ENCODE measurements at places on chromosomes 5 and 9. TPM values are rescaled to one million over a fixed set of nuclear protein-coding genes. Genes with fewer than 3 reads are reported as not detected.

GRCh38 chr5:1206521-1207412 lies 5.4 kb downstream of the SLC6A19 start:
- no peak overlapping the region for H3K27ac ChIP-seq
- H3K4me3 ChIP-seq: no peak overlapping the region
- H3K4me1 ChIP-seq: peaks cover 26% of the 10 kb centered on the region
- DNase-seq: no peak
- no peaks in the 10 kb centered on the region for H3K36me3 ChIP-seq
- H3K27me3 ChIP-seq: no peaks in the 10 kb centered on the region

DNA sequence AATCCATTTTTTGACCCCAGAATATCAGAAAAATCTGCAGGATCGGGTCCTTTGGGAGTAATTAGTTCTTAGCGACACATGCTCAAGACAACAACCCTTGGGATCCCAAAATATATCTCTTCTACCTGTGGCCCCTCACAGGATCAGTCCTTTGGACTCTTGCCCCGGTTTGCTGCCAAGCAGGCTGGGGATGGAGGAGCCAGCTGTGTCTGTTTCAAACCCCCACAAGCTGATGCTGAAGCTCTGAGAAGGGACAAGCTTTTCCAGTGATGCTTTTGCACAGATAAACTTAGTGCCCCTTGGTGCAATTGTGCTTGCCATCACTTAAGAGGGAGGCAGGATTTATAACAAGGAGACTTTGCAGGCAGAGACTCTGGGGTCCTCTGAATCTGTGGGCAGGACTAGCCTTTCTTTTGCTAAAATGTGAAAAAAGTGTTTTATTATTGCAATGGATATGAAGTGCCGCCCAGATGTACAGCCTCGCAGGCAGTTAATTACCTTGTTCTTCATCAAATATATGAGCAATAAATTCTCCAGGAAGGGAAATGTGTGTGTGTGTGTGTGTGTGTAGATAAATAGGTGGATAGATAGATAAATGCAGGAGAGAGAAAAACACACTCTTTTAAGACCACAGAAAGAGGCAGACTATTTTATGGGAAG lies 9.6 kb upstream of the LHX2 start:
- H3K36me3 ChIP-seq: no peaks in the 10 kb centered on the region
- peaks cover 16% of the 10 kb centered on the region for H3K4me1 ChIP-seq
- peaks cover 17% of the 10 kb centered on the region for H3K27me3 ChIP-seq
- no peak for DNase-seq

DNA sequence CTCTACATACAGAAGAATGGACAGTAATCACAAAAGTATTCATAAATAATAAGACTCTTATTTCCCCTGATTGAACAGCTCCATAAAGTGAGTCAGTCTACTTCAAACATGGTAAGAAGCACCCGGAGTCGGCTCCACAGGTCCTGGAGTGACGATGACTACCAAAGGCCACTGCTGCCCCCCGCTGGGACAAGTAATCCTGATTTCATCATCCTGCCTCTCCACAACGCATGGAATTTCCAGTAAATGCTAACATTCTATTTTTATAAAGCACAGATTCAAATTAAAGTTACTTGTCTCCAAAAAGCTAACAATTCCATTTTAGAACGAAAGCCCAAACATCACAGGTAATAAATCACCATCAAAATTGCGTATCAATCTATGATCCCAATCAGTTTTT lies 16.2 kb downstream of the ATPSCKMT start:
- H3K4me3 ChIP-seq: no peak overlapping the region
- no peak overlapping the region for H3K27ac ChIP-seq
- no peaks in the 10 kb centered on the region for H3K27me3 ChIP-seq

Gene PCDHGB7
- total RNA-seq: 2.4 TPM

DNA sequence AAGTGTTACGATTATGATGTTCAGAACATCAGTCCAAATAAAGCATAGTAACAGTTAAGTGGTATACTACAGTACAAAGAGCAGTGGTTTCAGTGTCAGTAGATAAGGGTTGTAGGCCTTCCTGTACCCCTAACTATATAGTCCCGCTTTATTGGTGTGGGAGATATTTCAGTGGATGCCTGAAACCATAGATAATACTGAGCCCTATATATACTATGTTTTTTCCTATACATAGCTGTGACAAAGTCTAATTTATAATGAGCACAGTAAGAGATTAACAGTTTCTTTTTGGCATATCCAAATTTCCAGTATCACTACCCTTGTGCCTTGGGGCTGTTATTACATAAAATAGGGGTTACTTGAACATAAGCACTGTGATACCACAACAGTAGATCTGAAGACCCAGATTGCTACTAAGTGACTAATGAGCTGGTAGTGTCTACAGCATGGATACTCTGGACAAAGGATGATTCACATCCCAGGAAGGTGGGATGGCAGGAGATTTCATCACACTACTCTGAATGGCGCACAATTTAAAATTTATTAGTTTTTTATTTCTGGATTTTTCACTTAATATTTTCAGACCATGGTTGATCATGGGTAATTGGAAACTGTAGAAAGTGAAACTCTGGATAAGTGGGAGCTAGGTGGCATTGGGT lies 119.3 kb downstream of the RPS23 start:
- no peak overlapping the region for H3K27ac ChIP-seq
- H3K36me3 ChIP-seq: no peaks in the 10 kb centered on the region
- no peak overlapping the region for H3K4me3 ChIP-seq

GRCh38 chr5:157038568-157039187 lies 20.2 kb downstream of the HAVCR1 start:
- H3K36me3 ChIP-seq: peaks cover 7% of the 10 kb centered on the region
- no peak for DNase-seq
- H3K27ac ChIP-seq: peak overlapping the region; percentile 88
- H3K27me3 ChIP-seq: no peaks in the 10 kb centered on the region
- H3K4me1 ChIP-seq: peaks cover 39% of the 10 kb centered on the region

GRCh38 chr9:18545636-18546360 lies 71.8 kb downstream of the ADAMTSL1 start:
- H3K4me1 ChIP-seq: no peaks in the 10 kb centered on the region
- H3K27me3 ChIP-seq: no peaks in the 10 kb centered on the region
- H3K4me3 ChIP-seq: no peak overlapping the region
- DNase-seq: no peak
- no peak overlapping the region for H3K27ac ChIP-seq

GRCh38 chr9:36093384-36093783 lies 43.1 kb upstream of the GLIPR2 start:
- H3K27me3 ChIP-seq: no peaks in the 10 kb centered on the region
- H3K36me3 ChIP-seq: no peaks in the 10 kb centered on the region
- H3K27ac ChIP-seq: no peak overlapping the region
- no peak for DNase-seq
- no peak overlapping the region for H3K4me3 ChIP-seq

- H3K27ac ChIP-seq: no peak overlapping the region
- no peaks in the 10 kb centered on the region for H3K36me3 ChIP-seq
- DNase-seq: no peak
- no peak overlapping the region for H3K4me3 ChIP-seq
Measured at GRCh38 chr5:175319199-175319598, 124.8 kb downstream of the DRD1 start.

- no peaks in the 10 kb centered on the region for H3K27me3 ChIP-seq
- no peak for DNase-seq
- no peaks in the 10 kb centered on the region for H3K36me3 ChIP-seq
- H3K4me3 ChIP-seq: no peak overlapping the region
- H3K27ac ChIP-seq: no peak overlapping the region
- H3K4me1 ChIP-seq: no peaks in the 10 kb centered on the region
Measured at GRCh38 chr9:127474592-127474991, 23.3 kb downstream of the LRSAM1 start.

DNA sequence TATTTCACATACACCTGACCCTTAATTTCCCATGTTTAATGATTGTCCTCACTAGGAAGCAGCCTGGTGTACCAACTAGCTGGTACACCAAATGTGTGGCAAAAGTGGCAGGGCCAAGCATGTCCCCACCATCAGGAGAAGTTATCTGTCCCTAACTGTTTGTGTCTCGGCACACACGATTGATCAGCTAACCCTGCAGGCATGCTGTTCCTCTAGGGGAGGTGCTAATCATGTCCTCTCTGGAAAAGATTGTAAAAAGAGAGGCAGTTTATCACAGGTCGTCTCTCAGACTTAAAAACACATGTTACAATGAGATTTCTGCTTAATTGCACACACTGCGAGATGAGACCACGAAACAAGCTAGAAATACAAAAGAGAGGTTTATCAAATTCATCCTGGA lies 342.7 kb downstream of the DIRAS2 start:
- no peak overlapping the region for H3K4me3 ChIP-seq
- DNase-seq: no peak
- no peaks in the 10 kb centered on the region for H3K4me1 ChIP-seq
- H3K36me3 ChIP-seq: no peaks in the 10 kb centered on the region

Gene CER1
- total RNA-seq: not detected

- H3K4me1 ChIP-seq: no peaks in the 10 kb centered on the region
- peak; percentile 74 for DNase-seq
- no peaks in the 10 kb centered on the region for H3K27me3 ChIP-seq
- no peak overlapping the region for H3K4me3 ChIP-seq
- H3K36me3 ChIP-seq: no peaks in the 10 kb centered on the region
Measured at GRCh38 chr5:31809050-31809870, 170.3 kb downstream of the PDZD2 start.

- no peaks in the 10 kb centered on the region for H3K27me3 ChIP-seq
- H3K4me3 ChIP-seq: no peak overlapping the region
- no peak for DNase-seq
Measured at GRCh38 chr5:22842574-22842973, 10.6 kb downstream of the CDH12 start.

Gene CDKN2B-AS1
- total RNA-seq: 1.2 TPM
